Stromal cell of bone marrow (primary cell): ENCODE measurements at places on chromosomes 13 and 19.

DNA sequence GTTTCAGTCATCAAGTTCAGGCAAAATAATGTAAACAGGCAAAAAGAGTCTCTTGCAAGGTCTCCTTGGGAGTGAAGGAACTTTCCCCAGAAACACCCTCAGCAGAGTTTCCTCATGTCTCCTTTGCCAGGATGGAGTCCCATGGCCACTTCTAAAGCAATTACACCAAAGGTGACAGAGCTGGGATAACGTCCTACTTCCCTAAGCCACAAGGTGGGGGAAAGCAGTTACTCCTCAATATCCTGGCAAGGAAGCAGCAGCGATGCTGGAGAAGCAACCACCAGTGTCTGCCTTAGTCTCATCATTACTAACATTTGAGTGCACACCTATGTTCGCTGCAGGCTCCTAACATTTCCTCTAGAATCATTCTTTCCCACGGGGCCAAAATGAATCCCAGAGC, 88.6 kb downstream of the UBL3 start:
- DNase-seq, result no peak

- DNase-seq, result no peak
These were observed 1.4 kb downstream of the CAPN12 start for GRCh38 chr19:38742906-38743305.

- DNase-seq, result no peak
These were observed 263.0 kb downstream of the DCT start for GRCh38 chr13:94216476-94216875.

- no peak for DNase-seq
These were observed 6.7 kb upstream of the JUND start for GRCh38 chr19:18287836-18288772.

- DNase-seq, result no peak
These were observed 13.7 kb upstream of the SMARCA4 start for GRCh38 chr19:10946958-10947657.

DNA sequence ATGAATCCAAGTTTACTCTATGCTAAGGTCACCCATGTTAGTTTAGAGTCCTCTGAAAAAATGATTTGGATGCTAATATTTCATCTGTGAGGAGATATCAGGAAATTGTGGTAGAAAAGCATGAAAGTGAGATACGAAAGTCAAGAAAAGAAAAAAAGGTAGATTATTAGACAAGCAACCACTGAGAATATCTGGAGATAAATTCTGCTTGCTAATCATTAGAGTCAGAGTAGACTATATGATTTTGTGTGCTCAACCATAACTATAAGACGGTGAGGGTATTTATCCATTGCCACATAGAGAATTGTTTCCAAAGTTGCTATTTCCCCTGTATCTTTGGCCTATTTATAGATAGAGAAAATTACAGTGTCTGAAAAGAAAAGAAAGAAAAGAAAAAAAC, 706.7 kb downstream of the SLITRK5 start:
- DNase-seq, result no peak
